ENCODE measurements at places on chromosomes 12 and 14. TPM values are rescaled to one million over a fixed set of nuclear protein-coding genes. Genes with fewer than 3 reads are reported as not detected.

Gene NGB
- total RNA-seq, result not detected

Gene RTL1
- not detected for total RNA-seq

Gene TAC3
- not detected for total RNA-seq

Gene KRT6A
- not detected for total RNA-seq

Gene TMEM229B
- 46.3 TPM for total RNA-seq

Gene GLS2
- total RNA-seq, result 0.81 TPM

Gene OR4K14
- total RNA-seq, result not detected

Gene ITGB7
- 17.0 TPM for total RNA-seq

Gene SYNDIG1L
- total RNA-seq, result not detected

Gene SPRYD3
- 20.7 TPM for total RNA-seq

Gene CHGA
- not detected for total RNA-seq

Gene NPAS3
- total RNA-seq, result 0.27 TPM

Gene NEUROD4
- not detected for total RNA-seq

Gene MYRFL
- not detected for total RNA-seq

Gene IL31
- total RNA-seq, result not detected

Gene METTL17
- 58.4 TPM for total RNA-seq

Gene CCDC88C
- total RNA-seq, result 77.3 TPM

Gene PRIM1
- total RNA-seq, result 19.1 TPM

Gene P2RX2
- not detected for total RNA-seq

Gene ANKS1B
- total RNA-seq, result not detected

Gene TMEM52B
- total RNA-seq, result under 0.01 TPM

Gene PLEKHD1
- total RNA-seq, result under 0.01 TPM

Gene SERPINA5
- total RNA-seq, result not detected

Gene AICDA
- not detected for total RNA-seq

Gene MORN3
- 0.54 TPM for total RNA-seq

Gene IRF2BPL
- total RNA-seq, result 31.5 TPM

Gene NTF3
- total RNA-seq, result under 0.01 TPM

Gene TSPAN19
- total RNA-seq, result not detected

Gene RNF212B
- total RNA-seq, result not detected

Gene STAC3
- 1.1 TPM for total RNA-seq

Gene PPP4R4
- under 0.01 TPM for total RNA-seq

Gene GLT8D2
- not detected for total RNA-seq

Gene KANSL2
- 96.9 TPM for total RNA-seq

Gene SLC6A12
- total RNA-seq, result not detected

Gene TBC1D30
- under 0.01 TPM for total RNA-seq

Gene SLC25A47
- not detected for total RNA-seq

Gene OVCH1
- not detected for total RNA-seq

Gene ADAM21
- 0.27 TPM for total RNA-seq

Measured in hematopoietic multipotent progenitor cell (in vitro differentiated cells).